Effector CD8-positive, alpha-beta T cell (primary cell): ENCODE measurements at places on chromosomes 7 and 10.

DNA sequence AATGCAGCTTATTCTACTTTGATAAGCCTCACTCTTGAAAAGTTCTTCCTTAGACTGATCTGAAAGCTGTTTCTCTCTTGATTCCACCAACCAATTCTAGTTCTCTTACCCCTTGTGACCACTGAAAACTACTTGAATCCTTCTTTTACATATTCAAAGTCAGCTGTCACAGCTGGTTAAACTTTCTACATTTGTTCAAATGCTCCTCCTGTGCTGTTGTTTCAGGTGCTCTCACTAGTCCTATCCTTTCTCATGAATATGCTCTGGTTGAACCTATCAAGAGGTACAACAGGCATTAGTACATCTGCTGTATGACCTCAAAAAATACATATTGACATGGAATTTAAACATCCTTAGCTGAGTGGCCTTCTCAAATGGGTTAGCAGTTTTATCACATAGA lies 91.5 kb downstream of the MYO3A start:
- DNase-seq: no peak

DNA sequence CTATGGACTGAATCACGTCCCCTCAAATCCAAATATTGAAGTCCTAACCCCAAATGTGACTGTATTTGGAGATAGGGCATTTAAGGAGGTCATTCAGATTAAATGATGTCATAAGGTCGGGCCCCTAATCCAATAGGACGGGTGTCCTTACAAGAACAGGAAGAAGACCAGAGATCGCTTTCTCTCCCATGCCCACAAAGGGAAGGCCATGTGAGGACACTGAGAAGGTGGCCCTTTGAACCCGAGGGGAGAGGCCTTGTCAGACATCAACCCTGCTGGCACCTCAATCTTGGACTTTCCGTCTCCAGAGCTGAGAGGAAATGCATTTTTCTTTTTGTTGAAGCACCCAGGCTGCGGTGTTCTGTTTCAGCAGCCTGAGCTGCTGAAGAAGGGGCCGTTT lies 72.3 kb upstream of the KLF6 start:
- no peak for DNase-seq

DNA sequence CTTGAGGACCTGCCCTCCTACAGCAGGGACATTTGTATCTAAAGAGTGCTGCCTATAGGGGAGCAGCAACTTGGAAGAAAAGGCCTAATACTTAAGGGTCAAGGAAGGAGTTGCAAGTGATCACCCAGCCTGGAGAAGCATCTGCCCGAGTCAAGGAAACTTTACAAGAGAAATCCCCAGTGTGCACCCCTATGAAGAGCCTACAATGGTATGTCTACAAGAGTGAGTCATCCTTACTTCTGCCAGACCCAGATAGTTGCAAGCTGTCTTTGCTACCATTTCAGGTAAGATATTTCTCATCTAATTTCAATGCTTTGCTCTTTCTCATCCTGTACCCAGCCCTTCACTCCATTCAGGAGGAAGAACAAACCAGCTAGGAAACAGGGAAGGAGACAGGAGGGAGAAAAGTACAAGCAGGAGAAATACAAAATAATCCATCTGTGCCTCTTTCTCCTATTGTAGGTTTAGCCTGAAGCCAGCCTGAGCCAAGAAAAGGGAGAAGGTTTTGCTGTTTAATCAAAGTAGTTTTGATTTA lies 34.4 kb upstream of the AGR3 start:
- no peak for DNase-seq

- no peak for DNase-seq
Measured at GRCh38 chr7:79909176-79909575, 225.5 kb upstream of the GNAI1 start.

DNA sequence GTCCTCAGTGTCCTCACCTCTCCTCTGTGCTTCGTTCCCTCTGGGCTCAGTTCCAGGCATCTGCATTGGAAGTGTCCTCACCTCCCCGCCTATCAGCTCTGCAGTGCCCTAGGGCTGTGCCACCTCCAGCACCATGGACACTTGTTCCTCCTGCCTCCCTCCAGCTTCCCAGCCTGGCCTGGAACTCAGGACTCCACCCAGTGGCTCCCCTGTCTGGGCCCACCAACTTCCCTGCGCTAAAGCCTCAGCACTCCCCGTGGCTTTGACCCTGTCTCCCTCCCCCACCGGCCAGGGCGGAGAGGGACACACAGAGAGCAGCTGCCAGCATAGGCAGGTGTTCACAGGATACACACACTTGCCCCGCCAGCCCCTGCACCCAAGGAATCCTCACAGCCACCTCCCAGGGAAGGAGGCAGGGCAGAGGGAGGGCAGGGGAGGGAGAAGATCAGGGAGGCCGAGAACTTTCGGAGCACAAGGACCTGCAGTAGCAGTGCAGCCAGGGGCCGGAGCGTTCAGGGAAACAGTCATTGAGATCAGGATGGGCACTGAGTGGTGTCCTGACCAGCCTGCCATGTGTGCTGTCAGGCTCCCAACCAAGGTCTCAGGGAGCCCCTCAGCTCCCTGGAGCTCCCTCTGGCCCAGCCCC lies 31.3 kb downstream of the ANXA8 start:
- DNase-seq: no peak
